Caudate nucleus (tissue), 63 donors: ENCODE measurements at places on chromosomes 6 and 20.
A peak's percentile ranks its signal among the peaks of the same experiment; 100 is the strongest.

- no peak for DNase-seq
Measured at GRCh38 chr20:25277051-25277801, 29.3 kb downstream of the PYGB start.

DNA sequence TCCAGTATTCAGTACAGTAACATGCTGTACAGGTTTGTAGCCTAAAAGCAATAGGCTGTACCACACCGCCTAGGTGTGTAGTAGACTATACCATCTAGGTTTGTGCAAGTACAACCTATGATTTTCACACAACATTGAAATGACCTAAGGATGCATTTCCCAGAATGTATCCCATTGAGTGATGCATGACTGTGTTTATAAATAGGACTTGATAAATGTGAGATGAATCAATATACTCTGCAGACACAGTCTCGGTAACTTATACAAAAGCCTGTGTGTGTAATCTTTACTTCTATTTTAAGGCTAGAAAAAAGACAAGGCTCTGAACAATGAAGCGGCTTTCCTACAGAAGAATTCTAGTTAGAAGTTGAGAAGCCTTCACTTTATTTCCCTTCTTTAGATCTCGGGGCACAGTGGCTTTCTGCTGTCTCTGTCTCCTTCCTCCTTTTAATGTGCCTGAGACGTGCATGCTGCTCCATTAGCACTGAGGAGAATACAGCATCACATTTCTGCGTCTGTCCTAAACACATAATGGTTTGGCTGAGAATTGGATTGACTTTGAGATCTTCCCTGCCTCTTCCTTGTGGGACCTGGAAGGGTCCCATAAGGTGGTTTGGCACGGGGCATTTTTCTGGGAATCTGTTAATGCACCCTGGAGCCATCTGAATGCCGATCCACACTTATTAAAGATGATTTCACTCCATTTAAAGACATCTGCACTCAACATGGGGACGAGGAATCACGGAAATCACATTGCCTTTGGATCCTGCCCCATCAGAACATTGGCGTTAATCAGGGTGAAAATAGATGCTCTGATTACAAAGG, 112.5 kb downstream of the SCML4 start:
- DNase-seq = no peak

GRCh38 chr6:120899932-120900331, 434.3 kb downstream of the TBC1D32 start:
- no peak for DNase-seq

DNA sequence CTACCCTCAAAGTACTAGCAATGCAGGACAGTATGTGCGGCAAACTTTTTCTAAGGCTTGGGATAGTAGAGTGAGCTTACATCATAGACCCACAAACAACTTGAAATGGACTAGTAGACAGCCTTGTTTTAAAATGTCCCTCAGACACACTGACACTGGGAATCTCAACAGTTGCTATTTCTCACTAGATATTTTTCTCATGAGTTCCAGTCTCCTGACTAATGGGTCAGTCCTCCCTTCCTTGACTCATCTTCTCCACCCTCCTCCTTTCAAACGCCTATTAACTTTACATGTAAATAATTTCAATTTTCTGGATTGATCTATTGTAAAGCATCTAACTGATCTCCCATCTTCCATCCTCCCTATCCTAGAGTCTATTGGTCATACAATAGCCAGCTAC, 308.3 kb upstream of the PREP start:
- DNase-seq = no peak

- DNase-seq = no peak
Measured at GRCh38 chr6:88864359-88865054, 98.9 kb downstream of the RNGTT start.

- no peak for DNase-seq
Measured at GRCh38 chr6:14458669-14459266, 341.2 kb downstream of the CD83 start.

DNA sequence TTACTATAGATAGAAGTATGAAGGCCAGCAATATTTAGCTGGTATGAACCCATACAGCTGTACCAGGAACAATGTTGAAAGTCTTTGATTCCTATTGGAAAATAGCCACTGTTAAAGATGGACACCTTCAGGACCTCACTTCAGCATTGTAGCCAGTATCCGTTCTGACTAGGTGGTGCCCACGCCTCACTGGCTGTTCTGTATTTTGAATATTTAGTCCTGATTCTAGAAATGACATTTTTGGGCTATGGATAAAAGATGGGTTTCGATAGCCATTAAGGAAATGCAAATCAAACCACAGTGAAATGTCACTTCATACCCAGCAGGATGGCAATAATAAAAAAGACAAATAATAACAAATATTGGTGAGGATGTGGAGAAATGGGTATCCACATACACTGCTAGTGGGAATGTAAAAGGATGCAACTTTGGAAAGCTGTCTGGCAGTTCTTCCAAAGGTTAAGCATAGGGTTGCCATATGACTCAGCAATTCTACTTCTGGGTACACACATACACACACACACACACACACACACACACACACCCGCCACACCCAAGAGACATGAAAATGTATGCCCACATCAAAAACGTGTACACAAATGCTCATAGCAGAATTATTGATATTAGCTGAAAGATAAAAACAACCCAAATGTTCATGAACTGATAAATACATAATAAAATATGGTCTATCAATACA, 56.8 kb downstream of the UTRN start:
- no peak for DNase-seq

DNA sequence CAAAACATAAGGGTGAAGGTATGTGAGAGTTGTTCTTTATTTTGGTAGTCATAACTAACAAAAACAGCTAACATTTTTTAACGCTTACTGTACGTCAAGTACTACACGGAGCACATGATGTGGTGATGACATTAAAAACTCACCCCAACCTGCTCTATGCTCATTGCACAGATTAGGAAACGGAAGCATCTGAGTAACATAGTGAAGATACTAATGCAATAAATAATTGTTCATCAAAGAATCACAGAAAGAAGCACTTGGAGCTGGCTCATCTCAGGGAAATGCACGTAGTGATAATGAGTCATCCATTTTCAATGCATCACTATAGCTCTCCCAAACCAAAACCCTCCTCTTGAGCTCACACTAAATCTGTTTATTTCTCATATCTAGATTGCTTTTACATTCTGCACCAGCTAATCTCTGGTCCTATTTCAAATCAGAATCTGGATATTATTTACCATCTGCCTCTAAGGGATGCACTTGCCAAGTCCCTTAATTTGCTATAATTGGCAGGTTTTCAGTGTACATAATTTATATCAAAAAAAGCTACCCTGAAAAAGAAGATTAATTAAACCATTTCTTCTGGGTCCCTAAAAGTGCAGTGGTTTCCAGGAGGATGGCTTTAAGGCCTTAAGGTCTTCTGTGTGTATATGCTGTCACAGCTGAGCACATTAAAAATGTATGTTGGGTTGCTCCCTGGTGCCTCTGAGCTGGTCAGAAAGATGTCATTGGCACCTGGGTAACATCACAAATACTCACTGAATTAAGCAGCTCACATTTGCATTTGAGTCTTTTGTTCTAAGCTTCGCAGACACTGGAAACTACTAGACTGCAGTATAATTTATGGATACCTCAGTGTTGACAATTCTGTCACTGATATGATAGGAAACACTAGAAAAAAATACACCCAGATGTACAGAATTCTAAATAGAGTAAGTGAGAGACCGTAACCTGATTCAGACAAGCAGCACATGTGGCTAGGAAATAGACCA, 677.4 kb upstream of the CITED2 start:
- no peak for DNase-seq

DNA sequence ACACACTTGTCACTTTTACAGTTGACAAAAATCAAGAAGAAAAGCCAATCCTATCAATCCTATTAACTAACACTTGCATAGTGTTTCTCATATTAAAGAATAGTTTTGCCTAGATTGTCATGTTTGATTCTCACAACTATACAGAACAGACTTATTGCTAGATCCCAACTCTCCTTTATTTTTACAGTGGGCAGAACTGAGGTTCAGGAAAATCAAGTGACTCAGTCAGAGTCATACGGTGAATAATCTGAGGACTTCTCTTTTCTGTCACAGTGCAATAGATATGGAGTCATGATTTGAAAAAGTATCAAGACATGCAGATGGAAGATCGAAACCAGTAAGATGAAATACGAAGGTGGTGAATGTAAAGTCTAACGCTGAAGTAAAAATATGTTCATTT, 195.1 kb upstream of the CITED2 start:
- DNase-seq = no peak

- no peak for DNase-seq
Measured at GRCh38 chr6:128558021-128558420, 37.6 kb upstream of the PTPRK start.

GRCh38 chr20:21505810-21506530, 7.9 kb downstream of the NKX2-2 start:
- peak; percentile 45 for DNase-seq

GRCh38 chr6:39303425-39304153, 10.6 kb downstream of the KCNK17 start:
- DNase-seq = no peak

GRCh38 chr20:48283470-48284110, 498.3 kb upstream of the SULF2 start:
- peak; percentile 66 for DNase-seq

GRCh38 chr6:21587179-21587960, 6.2 kb upstream of the SOX4 start:
- DNase-seq = peak; percentile 53

- no peak for DNase-seq
Measured at GRCh38 chr6:3195695-3196497, 31.6 kb downstream of the TUBB2B start.

DNA sequence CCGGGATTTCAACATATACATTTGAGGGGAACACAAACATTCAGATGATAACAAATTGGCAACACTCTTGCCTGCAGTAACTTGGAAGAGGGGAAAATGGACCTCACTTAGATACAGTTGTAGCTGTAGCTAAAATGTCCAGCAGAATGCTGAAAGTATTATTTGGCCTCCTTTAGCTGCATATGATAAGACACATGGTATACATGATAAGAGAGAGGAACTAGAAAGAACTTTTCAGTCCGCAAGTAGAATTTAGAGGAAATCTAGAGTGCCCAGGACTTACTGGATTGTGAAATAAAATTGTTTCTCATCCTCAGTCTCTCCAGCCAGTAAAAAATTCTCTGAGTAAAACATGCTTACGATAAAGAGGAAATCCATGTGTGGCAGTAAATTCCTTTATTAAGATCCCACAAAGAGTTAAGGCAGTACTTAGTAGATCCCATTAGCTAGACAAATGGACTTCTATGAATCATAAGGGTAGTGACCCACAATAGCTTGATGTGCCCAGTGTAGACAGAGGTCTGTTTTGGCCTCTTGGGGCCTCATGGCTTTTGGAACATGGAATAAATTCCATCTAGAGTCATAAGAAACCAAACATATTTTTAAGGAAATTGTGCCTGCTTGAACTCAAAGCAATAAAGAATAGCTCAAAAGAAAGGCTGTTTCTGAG, 87.9 kb upstream of the RBM24 start:
- no peak for DNase-seq

GRCh38 chr20:6700563-6701329, 66.7 kb upstream of the BMP2 start:
- DNase-seq = no peak

DNA sequence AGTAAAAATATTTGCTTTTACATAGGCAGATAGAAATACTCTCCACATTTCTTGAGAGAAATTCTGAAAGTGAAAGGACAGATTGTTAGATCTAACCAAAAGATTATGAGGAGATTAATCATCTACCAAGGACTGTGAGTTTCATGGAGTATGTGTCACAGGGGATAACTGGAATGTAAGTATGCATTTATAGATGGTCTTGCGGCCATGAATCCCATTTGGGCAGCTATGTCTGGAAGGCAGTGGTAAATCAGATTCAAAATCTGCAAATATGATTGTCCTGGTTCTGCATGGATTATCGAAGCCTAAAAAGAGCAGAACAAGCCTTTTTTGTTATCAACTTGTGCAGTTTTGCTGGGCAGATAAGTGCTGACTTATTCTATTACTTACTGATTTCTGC, 293.8 kb downstream of the RFPL4B start:
- DNase-seq = no peak

DNA sequence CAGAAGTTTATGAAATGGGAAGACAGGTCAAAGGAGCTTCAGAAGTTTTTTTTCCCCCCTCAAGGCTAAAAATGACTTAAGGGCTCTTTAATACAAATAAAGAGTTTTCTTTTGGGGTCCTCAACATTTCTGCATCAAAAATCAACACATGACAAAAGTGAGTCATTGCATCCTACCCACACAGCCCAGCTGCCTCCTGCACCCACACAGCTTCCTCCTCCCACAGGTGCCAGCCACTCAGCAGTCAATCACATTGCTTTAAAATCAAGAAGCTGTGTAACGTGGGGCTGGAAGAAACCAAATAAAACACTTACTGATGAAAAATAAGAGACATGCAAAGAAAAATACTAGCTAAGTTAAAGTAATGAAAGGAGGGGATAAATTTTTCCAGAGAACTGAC, 68.5 kb downstream of the MAP3K5 start:
- no peak for DNase-seq

DNA sequence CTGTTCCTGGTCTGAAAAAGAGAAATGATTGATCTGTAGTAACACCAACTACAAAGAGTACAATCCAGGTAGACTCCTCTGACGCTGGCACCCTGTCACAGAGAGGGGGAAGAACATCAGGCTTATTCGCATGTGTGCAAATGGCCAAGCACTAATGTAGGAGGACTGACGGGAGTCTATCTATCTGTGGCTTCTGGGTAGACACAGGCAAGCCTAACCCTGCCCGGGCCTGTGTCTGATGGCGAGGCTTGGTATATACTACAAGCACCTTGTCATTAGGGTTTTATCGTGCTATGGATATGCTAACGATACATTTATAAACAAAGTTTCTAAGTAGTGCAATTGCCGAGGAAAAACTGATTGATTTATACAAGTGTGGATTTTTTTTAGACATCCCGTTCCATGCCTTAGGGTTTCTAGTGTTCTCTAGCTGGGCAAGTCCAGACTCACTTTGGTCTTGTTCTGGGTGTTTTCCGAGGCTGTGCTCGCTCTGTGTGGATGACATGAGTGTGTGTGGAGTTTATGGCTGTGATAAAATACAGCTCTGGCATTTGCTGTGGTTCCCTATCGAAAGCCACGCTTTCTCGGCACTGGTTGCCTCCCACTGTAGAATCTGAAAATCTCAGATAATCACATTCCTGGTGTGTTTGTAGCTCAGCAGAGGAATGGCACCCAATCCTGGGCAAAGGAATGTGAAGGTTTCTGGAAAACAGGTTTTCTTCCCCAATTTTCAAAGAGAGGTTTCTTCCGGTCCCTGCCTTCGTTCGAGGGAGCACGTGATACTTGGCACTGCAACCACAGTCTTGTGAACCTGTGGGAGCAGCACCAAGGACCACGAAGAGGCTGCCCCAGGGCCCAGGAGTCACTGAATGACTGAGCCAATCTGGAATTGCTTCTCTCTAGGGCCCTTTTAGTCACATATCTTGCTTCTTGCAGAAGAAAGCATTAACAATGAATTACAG, 67.5 kb upstream of the EDN1 start:
- no peak for DNase-seq
